CD4-positive, alpha-beta T cell treated with Interferon gamma for 1 hour (primary cell): ENCODE measurements at places on chromosomes 2 and 18.

GRCh38 chr2:169761251-169761969 lies 27.8 kb downstream of the KLHL23 start:
- no peak for DNase-seq

- DNase-seq: no peak
Measured at GRCh38 chr2:70797506-70797905, 7.1 kb upstream of the FIGLA start.

GRCh38 chr2:215404348-215405012 lies 31.4 kb downstream of the FN1 start:
- no peak for DNase-seq

- no peak for DNase-seq
Measured at GRCh38 chr18:60935041-60935910, 398.0 kb upstream of the CDH20 start.

DNA sequence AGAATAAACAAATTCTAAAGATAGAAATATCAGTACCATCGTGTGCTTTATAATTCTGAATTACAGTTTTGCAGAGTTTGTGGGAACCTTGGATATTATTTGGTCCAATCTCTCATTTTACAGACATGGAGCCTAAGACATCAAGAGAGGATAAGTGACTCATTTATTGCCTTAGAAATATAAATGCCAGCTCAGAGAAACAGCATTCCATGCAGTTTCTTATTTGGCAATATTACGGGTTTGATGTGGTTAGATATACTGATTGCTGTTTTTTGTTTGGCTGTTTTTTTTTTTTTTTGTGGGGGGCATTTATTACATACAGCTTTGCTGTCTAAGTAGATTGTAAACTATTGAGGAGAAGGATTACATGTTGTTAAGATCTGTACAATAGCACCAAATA lies 1241.1 kb upstream of the LRRTM1 start:
- DNase-seq: no peak

DNA sequence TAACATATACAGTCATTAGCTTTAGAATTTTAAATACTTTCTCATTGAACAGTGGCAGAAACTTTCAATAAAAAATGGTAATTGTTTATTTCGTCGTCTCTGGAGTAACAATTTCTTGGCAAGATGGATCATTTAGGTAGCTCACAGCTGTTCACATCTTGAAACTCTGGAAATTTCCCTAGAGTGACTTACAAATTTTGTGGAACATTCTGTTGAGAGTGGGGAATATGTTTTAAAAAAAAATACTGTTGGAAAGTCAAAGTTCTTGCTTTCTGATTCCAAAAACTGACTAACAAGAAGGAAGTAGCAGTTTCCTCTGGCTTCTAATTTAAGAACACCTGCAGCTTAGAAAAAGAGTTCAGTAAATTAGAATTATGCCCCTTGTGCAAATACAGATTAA lies 11.2 kb upstream of the CALCRL start:
- DNase-seq: no peak

DNA sequence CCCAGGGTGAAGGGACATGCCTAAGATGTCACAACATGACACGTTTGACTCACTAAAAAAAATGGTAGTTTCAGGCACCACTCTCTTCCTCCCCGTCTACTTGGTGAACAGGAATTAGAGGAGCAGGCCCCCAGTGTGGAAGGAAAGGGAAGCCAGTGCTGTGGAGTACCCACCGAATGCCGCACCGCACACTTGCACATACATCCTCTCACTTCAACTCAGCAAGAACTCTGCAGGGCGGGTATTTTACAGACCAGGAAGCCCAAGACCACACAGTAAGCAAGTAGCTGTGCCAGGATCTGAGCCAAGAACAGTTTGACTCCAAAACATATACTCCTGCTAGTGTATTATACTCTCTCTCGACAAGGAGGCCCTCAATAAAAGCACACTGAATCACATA lies 69.8 kb downstream of the BCL2 start:
- no peak for DNase-seq

- DNase-seq: peak; percentile 9
Measured at GRCh38 chr18:49561289-49562193, at the start of gene LIPG. LIPG (plus strand) TSS chr18:49562057; CDS start chr18:49562309, 252 bp downstream.

DNA sequence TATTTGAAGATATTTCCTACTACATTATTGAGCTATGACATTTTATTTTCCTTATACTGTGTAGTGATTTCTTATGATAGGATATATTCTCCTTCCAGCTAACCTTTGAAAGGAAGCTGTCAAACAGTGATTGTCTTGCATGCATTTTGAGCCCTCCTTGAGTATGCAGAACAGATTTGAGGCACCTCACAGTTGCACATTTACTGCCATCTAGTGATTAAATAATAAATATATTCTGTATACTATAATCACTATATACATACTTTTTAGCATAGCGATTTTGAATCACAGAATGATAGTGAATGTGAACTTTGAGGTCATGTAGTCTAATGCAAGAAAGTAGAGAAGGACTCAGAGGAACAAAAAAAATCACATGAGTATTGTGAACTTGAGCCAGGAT lies 268.4 kb upstream of the CDH19 start:
- no peak for DNase-seq

DNA sequence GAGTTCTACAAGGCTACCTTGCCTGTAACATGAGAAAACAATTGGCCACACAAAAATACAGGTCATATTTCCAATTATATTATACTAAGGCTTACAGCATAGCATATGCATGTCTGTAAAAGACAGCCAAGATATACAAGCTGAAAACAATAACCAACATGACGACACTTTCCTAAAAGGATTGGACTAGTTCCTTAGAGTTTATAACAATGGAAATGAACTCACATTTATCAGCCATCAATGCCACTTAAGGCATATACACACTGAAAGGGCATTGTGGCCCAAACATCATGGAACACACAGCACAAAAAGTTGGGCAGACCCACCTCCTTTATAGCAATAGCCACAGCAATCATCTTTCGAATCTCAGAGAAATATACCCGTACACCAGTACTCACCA lies 52.0 kb downstream of the SLC40A1 start:
- DNase-seq: no peak

DNA sequence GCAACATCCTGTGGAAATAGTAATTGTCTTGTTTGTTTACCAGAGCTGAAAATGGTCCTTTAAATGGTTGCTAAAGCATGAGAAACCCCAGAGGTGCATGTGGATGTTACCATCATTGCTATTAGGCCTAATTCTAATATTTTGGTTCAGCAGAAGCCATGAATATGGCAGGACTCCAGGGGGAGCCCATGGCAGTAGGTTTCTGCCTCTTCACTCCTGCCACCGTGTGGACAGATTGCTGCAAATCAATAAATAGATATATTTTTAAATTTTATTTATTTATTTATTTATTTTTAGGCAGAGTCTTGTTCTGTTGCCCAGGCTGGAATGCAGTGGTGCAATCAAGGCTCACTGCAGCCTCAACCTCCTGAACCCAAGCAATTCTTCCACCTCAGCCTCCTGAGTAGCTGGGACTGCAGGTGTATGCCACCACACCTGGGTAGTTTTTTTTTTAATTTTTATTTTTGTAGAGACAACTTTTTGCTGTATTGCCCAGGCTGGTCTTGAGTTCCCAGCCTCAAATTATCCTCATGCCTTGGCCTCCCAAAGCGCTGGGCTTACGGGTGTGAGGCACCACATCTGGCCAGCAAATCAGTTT lies 54.9 kb upstream of the CAPN13 start:
- peak; percentile 46 for DNase-seq

- DNase-seq: peak; percentile 87
Measured at GRCh38 chr2:200509612-200510433, at the start of gene KCTD18. KCTD18 (minus strand) TSS chr2:200510068; CDS start chr2:200507016, 3,052 bp downstream.

- no peak for DNase-seq
Measured at GRCh38 chr2:133823226-133823550, 254.9 kb upstream of the NCKAP5 start.

DNA sequence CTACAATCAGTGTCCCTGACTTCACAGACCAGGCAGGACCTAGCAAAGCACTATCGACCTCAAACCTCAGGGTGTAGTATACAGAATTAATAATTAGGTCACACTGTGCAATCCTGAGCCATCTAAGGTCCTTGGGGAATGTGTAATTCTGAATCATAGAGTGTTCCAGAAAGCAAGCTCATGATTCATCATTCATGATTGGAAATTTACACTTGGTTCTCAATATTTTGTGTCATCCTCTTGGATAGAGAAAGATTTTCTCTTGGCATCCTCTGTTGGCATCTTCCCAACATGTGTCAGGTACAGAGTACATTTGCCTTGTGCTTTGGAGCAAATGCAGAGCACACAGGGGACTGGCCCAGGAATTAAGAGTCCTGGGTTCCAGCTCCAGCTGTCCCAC lies 245.0 kb upstream of the NT5C1B start:
- DNase-seq: no peak

DNA sequence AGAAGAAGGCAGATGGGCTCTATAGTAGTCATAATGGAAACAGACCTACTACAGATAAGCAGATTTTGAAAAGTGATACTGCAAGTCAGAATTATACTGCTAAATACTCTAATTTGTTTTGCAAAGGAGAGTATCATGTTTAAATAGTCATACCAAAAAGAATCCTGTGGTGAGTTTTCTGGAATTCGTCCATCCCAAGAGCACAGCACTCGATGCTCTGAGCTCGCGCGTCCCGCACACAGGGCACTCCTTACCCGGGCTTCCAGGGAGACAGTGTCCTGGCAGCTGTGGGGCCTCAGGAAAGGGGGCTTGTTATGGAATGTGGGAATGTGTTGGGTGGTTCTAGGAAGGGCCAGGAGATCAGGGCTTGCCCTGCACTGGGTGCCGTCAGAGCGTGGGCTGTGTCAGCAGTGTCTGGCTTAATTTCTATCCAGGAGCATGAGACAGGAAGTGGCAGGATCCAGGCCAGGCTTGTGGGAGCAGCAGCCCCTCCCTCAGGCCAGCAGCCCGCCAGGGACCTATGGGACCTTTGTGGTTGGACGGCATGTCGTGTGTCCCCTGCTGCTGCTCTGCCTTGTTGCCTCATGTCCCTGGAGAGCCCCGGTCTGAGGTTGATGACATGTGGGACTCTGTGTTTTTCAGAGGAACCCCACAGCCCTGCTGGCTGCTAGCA lies 193.2 kb upstream of the TPO start:
- no peak for DNase-seq
